ENCODE measurements at places on chromosomes 2 and 18.

DNA sequence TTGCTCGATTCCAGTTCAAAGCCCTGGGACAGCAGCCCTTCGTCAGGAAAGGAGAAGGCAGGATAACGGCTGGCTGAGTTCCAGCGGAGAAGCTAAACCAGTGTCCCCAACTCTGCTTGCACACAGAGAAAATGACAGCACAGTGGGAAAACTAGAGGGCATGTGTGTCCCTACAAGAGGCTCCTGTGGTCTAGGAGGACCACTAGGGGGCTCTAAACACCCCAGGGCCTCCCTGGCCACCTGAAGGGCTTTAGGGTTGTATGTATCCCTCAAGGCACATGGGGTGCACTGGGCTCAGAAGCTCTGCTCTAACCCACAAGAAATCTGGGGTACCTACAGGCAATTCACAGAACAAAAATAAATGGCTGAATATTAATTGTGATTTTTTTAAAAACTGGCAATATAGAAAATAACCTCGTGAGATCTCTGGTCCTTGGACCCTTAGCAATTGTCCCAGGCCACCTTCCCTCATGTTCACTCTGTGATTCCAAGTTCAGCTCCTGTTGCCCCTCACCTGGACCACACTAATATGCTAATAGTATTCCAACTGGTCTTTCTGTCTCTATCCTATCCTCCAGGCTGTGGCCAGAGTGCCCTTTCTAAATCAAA is 17.5 kb downstream of the STAT1 start:
- no peak for DNase-seq

DNA sequence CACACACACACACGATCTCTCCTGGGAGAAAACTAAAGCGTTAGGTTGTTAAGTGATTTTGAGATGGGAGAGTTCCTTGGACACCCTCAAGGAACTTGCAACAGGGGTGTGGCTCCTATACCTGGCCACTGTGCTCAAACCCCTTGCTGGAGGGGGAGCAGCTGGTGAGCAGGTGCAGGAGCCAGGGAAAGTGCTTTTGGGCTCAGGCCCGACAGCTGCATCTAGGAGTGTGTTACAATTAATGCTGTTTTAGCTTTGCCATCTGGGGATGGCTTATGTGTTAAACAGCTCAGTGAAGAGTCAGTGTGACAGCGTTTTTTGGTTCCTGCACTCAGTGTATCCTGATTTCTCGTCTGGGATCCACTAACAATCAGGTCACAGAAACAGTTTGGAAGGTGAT is 510.8 kb downstream of the TRIB2 start:
- peak; percentile 40 for DNase-seq

GRCh38 chr2:222450021-222450420 is 25.7 kb downstream of the SGPP2 start:
- no peak for DNase-seq

DNA sequence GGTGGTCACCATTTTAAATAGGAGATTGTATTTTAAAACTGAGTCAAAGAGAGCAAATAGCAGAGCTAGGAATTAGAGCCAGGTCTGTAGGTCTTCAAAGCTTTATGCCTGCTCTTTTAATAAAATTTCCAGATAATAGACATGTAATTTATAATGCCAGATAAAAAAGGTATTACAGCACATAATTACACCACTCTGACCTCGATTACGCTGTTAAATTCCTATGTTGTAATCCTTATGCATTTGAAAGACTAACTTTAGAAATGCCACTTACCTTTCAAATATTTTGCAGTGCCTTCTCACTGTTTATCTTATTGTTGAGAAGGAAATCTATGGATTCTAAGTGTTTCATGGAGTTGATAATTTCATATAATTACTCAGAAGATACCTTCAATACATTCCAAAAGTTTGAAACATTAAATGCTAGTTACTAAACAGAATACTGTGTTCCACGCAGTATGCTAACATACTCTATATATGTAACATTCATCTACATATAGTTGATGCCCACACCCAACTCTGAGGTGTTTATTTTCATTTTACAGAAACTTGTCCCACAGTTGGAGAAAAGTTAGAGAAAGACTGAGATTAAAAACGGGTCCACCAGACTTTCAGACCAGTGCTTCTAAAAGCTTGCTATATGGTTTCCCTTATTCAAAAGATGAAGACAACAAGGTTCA is 120.0 kb downstream of the OSBPL1A start:
- no peak for DNase-seq

GRCh38 chr18:50560681-50561629 is 1.1 kb downstream of the MAPK4 start:
- DNase-seq, result peak; percentile 67

DNA sequence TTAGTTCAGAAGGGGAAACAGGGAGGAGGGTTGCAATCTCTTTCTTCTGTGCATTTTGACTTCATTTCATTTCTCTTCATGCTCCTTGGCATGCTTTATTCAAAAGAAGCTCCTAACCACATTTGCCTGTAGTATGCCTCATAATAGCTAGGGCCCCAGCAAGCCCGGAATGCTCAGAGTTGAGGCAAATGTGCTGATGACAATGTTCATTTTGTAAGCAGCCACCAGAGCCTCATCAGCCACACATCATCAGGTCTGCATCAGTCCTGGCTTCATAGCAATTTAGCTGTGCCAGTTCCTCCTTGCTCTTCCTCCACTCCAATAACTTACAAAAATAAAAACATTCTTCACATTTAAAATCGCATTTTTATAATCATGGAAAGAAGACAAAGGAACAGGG is 65.4 kb upstream of the MMADHC start:
- no peak for DNase-seq

DNA sequence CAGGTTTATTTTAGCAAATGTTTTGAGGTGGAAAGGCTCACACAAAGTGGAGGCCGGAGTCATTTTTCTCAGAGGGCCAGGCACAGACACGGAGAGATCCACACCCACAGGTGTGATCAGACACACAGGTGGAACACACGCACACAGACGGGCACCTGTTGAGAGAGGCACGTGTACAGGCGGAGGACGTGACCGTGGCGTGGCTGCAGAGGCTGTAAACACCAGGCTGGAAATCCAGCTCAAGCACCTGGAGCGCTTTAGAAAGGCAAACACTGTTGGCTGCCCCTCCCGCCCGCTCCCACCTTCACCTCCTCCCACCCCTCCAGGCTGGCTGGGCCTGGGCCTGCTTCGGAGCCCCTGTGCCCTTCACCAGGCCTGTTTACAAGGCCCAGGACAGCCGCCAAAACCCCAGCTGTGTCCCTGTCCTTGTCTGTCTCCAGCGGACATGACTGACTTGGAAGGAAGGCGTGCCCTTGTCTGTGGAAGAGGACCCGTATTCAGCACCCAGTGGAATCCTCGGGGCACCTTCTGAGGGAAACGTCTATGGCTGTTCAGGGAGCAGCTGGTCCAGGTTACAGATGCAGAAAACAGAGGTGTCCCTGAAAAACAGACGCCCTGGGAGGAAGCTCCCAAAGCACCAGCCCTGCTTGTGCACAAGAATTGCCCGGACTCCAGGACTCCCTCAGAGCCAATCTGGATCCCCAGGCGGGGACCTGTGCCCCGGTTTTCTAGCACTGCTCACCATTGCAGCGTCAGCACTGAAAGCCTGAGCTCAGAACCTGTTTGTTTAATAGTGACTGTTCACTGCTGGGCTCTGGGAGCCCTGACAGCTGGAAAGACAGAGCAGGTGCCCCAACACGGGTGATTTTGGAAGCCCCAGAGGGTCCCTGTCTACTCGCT is 134.3 kb upstream of the HAAO start:
- DNase-seq, result peak; percentile 43

DNA sequence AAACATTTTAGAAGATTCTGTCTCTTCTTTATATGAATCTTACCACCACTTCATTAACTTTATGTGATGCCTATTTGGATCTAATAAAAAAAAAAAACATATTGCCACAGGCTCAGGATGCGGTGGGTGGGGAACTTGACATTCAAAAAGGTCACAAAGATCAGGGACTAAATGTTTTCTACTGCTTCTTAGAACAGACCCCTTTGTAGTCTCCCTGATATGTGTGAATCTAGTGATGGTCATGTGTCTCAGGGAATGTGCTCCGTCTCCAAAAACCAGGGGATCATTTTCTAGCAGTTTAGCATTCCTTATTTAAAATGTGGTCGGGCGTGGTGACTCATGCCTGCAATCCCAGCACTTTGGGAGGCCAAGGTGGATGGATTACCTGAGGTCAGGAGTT is 807.8 kb upstream of the CHAC2 start:
- DNase-seq, result no peak

- no peak for DNase-seq
Measured at GRCh38 chr2:98463551-98463971, 18.9 kb downstream of the INPP4A start.

DNA sequence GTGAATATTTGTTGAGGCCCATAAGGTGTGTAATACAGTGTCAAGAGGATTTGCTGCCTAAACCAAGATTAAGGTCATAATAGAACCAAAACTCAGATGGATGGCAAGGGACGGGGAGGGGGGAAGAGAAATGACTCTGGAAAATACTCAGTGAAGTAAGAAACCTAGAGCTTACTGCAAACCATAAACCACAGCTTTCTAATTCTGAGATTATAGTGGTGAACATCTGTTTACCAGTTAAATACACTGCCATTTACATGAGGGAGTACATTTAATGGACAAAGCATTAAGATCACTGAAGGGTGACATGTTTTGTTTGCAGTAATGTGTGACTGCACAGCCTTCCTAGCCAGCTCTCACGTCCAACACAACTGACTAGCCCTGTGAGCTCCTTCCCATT is 19.8 kb downstream of the EVX2 start:
- peak; percentile 94 for DNase-seq

DNA sequence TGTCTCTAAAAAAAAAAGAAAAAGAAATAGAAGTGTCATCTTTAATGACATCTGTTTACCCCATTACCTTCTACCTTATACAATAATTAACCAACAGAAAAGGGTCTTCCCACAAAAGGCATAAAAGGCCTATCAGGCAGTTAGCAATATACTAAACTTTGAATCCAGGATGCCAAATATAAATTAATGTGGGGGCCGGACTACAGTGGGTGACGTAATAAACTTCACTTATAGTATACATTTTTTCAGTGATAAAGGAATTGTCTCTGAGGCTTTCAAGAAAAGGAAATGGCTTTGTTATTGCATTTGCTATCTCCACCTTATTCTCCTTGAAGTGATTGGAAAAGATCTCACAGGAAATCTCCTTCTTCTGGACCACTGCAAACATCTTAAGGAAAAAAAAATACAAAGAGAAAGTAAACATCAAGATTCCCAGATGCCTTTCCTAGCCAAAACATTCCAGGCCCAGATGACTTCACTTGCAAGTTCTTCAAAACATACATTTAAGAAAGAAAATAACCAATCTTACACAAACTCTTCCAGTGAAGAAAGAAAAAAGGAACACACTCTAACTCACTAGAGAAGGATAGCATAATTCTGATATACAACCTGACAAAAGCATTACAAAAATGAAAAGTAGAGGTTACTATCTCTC is 126.2 kb upstream of the CAB39 start:
- no peak for DNase-seq

GRCh38 chr2:214533541-214533940 is 122.7 kb downstream of the VWC2L start:
- peak; percentile 37 for DNase-seq

DNA sequence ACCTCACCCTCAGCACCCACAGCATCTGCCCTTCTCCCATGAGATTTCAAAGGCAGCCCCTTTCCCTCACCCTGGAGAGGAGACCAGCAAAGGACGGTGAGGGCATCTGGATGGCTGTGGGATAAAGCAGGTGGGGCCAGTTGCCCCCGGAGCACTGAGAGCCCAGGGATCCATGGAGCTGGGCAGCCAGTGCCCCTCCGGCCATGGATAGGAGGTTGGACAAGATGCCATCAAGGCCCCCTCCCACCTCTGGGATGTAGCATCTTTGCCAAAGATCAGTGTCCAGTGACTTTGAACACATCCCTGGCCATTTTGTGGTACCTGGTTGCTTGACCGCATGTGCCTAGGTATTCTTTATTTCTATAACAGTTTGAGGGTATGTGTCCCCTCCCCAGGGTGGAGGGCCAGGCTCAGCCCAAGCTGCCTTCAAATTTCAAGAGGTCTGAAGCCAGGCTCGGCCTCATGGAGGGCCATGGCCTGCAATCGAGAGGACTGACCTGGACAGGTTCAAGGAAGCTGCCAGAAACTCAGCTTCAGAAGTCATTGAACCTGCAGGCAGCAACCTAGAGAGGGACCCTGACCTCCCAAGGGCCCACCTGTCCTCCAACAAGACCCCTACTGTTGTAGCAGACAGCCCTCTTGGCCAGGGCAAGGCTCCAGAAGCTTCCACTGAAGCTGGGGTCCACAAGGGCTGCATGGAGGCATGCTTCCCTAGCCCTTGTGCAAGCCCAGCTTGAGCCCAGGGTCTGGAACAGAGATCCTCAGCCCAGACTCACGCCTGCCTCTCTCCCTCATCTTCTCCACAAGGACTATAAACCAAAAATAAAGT is 55.5 kb upstream of the BIN1 start:
- no peak for DNase-seq

DNA sequence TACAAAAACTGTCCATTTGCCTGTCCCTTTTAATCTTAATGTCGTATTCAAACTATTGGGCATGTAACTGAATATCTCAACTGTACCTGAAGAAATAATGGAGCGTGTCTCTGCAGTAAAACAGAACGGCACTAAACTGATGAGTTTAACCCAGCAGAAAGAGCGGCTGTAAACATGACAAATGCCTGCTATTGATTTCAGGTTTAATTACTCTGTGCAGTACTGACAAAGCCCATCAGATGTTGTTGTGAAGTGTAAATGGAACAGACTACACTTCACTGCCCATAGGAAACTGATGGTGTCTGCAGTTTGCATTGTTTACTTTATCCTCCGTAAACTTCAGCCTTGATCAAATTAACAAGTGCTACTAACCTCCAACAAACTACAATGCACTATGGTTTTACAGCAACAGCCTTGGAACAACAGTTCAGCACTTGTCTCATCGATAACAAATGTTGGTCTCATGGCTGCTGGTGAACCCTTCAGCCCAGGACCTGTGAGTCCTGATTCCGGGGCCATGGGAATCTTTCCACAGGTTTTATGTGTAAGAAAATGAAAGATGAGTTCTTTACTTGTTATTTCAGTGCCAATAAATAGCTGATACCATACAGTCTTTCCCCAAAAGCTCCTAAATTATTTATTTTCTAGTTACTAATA is 316.5 kb downstream of the CCDC178 start:
- peak; percentile 36 for DNase-seq

- DNase-seq, result no peak
Measured at GRCh38 chr2:3445891-3446290, 66.4 kb downstream of the TRAPPC12 start.

- DNase-seq, result no peak
Measured at GRCh38 chr18:22726469-22726868, 206.7 kb upstream of the RBBP8 start.

GRCh38 chr2:135745545-135745944 is 3.9 kb downstream of the UBXN4 start:
- no peak for DNase-seq

GRCh38 chr18:58576638-58577251 is 52.1 kb downstream of the ALPK2 start:
- DNase-seq, result no peak

- DNase-seq, result no peak
Measured at GRCh38 chr2:169771021-169771420, 27.6 kb upstream of the SSB start.

DNA sequence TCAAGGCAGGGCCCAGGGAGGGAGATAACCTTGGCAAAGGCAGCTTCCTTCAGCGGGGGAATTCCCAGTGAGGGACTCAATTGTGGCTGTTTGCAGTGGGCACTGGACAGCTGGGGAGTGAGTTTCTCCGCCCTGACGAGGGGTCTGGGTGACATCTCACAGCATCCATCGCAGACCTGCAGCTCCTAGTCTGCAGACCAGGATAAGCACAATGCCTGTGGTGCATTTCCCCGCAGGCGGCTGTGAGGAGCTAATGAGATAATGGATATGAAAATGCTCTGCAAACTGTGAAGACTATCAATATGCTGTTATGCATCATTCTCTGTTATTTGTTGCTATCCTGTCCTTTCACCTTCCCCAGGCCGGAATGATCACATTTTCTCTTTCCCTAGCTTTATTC is 30.0 kb upstream of the CYP1B1 start:
- DNase-seq, result no peak

Data from NCI-H526 (cell line).